ENCODE measurements at places on chromosomes 3 and 15.

- DNase-seq = no peak
Measured at GRCh38 chr15:75947092-75947491, 43.4 kb downstream of the FBXO22 start.

DNA sequence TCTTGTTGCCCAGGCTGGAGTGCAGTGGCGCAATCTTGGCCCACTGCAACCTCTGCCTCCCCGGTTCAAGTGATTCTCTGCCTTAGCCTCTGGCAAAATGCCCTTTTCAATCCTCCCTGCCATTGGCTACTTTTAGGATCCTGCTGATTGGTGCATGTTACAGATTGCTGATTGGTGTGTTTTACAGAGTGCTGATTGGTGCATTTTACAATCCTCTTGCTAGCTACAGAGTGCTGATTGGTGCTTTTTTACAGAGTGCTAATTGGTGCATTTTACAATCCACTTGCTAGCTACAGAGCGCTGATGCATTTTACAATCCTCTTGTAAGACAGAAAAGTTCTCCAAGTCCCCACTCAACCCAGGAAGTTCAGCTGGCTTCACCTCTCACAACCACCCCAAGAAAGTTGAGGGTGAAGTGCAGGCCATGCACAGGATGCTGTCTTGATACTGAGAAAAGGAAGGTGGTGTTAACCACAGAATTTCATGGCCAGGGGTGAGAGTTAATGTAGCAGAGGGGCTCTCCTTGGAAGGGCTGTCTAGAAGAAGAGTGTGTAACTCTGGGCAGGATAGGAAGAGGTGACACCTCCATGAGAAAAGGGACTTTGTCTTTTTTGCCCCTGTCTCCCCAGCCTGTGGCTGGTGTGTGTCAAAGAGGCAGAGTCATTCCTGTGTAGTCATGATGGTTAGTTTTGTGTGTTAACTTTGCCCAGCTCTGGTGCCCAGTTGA lies 145.9 kb downstream of the APBA2 start:
- no peak for DNase-seq

GRCh38 chr15:83380682-83381081 lies 66.5 kb upstream of the SH3GL3 start:
- DNase-seq = no peak

- no peak for DNase-seq
Measured at GRCh38 chr15:59699810-59700431, 10.8 kb upstream of the BNIP2 start.

- no peak for DNase-seq
Measured at GRCh38 chr15:100245855-100246254, 95.9 kb downstream of the ADAMTS17 start.

DNA sequence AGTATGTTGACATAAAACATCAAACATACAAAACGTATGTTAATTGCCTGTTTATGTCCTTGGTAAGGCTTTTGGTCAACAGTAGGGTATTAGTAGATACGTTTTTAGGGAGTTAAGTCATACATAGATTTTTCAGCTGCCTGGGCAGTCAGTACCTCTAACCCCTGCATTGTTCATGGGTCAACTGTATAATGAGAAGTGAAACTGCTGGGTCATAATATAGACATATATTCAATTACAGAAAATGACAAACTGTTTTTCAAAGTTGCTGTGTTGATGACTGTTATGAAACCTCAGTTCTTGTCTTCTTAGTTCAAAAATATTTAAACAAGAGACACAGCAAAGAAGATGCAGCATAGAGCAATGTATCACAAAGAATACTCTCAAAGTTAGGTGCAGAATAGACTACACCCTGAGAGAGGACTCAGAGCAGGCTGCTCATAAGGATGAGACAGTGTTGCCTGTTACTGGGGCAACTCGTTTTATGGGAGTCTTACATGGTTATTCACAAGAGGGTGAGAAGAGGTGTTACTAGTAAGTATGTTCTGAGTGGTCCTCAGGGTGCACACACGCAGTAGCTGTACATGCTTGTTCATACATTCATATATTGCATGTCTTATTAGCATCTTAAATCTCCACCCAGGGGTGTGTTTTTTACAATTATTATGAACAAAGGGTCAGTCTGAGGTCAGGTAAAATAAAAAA lies 53.1 kb upstream of the ADAMTS17 start:
- DNase-seq = no peak

GRCh38 chr15:35674873-35675781 lies 129.2 kb upstream of the DPH6 start:
- no peak for DNase-seq

DNA sequence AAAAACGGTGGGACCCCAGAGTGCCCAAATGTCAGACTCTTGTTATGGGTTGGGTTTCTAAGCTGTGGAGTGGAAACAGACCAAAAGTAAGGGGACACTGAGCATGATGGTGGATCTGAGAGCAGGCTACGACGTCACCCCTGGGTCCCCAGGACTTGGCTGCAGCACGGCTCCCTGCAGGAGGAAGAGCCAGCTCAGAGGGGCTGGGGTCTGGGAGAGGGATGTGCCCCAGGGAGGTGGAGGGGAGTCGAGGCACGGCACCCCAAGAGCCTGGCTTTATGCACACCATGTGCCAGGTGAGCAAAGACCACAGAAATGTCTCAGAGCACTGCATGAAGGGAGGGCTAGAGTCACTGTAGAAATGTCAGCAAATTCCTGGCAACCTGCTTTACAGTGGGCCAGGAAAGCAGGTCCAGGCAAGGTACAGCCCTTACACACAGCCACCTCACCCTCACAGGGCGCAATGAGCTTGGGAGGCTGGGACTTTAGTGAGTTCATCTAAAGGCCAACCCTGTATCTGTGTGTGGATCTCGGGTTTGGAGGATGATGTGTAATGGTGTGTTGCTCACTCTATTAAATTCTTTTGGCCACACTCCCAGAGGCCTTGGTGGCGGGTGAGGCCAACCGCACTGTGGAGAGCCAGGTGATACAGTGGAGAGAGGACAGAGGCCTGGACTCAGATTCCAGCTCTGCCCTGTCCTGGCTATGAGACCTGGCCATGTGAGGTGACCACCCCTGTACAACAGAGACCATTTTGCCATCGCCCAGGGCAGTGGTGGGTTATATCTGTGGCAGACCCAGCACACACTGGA lies 14.1 kb downstream of the CTSH start:
- no peak for DNase-seq

GRCh38 chr15:90664650-90665287 lies 52.4 kb upstream of the BLM start:
- DNase-seq = no peak

DNA sequence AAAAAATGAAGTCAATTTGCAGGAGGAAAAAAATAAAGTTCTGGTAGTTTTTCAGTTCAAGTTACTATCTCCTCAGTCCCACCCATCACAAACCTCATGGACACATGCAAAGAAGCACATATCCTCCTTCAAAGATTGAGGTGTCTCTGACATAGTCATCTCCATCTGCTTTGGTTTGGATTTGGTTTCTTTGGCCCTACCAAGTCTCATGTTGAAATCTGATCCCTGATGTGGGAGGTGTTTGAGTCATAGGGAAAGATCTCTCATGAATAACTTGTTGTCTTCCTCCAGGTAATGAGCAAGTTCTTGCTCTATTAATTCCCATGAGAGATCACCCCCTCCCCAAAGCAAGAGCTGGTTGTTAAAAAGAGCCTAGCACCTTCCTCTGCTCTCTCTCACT lies 446.8 kb downstream of the IGSF11 start:
- no peak for DNase-seq

- no peak for DNase-seq
Measured at GRCh38 chr3:160738048-160738447, 18.0 kb upstream of the PPM1L start.

- no peak for DNase-seq
Measured at GRCh38 chr3:58188173-58188564, 22.6 kb downstream of the DNASE1L3 start.

GRCh38 chr3:76958274-76958673 lies 81.6 kb upstream of the ROBO2 start:
- no peak for DNase-seq

GRCh38 chr3:18593231-18593630 lies 168.1 kb upstream of the SATB1 start:
- DNase-seq = no peak

DNA sequence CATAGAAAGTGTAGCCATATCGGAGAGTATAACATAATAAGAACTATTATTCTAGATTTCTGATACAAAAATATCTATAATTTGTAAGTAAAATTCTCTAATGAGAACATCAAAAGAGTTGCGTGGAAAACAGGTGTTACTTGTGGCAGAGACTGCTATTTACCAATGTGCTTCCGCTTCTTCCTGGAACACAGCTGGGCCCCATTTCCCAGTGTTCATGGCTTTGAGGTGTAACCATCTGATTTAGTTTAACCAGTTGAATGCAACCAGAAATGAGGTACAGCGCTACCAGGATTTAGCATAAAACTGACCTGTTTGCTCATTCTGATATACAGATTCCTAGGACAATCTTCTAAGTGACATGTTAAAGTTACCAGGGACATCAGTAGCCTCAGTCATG lies 1055.2 kb downstream of the IGSF11 start:
- no peak for DNase-seq

GRCh38 chr3:63202529-63202928 lies 75.6 kb upstream of the SYNPR start:
- DNase-seq = no peak

- DNase-seq = no peak
Measured at GRCh38 chr15:41350057-41350717, 17.5 kb downstream of the NUSAP1 start.

DNA sequence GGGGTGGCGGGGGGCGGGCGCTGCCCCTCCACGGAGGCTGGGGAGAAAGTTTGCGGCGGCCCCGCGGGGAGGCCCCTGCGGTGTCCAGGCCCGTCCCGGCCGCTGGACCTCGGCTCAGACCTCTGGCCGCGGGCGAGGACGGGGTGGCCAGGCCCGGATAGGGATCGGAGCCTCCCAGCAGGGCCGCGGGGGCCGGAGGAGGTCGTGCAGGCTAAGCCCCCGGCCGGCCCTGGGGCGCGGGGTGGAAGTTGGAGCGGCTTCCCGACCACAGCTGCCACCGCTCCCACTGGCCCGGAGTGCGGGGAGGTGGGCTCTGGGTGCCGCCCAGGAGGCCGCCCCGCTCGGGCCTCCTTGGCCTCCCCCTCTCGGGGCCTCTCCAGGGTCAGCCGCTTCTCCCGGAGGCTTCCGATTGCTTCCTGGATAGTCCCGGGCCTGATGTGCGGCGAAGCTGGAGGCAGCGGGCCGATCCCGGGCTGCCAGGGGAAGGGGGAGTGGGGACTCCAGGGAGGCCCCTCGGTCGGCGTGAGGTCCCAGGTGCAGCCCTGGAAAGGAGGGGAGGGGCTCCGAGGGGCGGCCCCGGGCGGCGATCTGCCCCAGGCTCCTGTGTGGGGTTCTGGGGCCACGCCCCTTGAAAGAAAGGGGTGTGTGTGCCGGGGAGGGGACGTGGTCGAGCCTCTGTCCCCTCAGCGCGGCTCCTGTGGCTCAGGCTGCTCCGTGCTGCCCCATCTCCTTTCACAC lies 907 bp downstream of the PLXNA1 start:
- DNase-seq = no peak

GRCh38 chr15:51053571-51053970 lies 41.1 kb downstream of the TNFAIP8L3 start:
- DNase-seq = no peak

DNA sequence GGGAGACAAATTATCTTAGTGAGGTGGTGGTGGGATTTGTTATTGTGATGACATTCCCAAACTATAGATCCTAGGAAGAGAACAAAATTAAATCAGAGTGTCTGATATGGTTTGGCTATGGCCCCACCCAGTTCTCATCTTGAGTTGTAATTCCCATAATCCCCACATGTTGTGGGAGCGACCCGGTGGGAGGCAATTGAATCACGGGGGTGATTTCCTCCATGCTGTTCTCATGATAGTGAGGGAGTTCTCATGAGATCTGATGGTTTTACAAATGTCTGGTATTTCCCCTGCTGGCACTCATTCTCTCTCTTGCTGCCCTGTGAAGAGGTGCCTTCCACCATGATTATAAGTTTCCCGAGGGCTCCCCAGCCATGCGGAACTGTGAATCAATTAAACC lies 62.0 kb downstream of the RPL22L1 start:
- DNase-seq = no peak

DNA sequence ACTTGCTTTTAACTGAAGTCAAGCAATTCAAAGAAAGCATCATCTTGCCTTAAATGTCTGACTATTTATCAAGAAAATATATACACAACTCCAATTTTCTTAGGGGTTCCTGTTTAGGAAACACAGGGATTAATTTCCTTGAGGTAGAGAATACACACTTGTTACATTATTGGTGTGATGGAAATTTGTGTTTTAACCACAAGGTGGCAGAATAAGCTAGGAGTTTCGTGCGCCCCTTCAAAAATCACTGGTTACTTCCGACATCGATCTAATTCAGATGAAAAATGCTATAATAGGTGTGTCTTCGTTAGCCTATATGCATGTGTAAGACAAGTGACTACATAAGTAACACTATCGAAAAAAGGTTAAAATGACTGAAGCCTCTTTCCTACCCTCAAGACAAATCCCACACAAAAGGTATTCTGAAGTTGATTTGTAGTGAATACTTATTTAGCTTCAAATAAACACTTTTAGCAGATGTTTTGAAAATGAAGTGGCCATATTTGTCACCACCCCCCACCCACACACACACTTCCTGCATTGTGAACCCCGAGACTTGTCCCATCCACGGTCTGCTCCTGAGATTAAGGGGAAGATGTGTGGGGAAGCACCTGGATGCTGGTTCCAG lies 246.5 kb downstream of the ROBO1 start:
- no peak for DNase-seq

GRCh38 chr15:32042269-32042972 lies 12.1 kb downstream of the CHRNA7 start:
- DNase-seq = no peak

DNA sequence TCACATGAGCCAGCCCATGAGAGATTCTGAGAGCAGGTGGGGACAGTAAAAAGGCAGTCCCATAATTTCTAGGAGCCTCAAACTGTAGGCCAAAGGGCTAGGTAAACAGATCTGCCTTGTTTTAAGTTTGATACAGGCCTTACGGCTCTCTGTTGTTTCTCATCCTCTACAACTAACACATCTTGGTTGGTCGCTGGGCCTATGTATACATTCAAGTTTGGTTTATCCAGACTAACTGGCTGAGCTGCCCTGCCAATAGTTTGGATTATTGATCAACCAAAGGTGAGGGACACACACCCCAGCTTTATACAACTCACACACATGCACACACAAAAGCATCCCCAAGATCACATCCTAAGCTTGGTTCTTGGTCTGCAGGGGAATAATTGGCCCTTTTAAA lies 3.0 kb downstream of the SIAH2 start:
- no peak for DNase-seq

- no peak for DNase-seq
Measured at GRCh38 chr3:62134061-62134496, 239.3 kb downstream of the FEZF2 start.

GRCh38 chr15:64044300-64045100 lies 1.8 kb downstream of the DAPK2 start:
- DNase-seq = no peak

- no peak for DNase-seq
Measured at GRCh38 chr3:167406876-167407492, 26.9 kb upstream of the ZBBX start.

All from type B pancreatic cell (in vitro differentiated cells).